ENCODE measurements at places on chromosomes 7 and 10.

DNA sequence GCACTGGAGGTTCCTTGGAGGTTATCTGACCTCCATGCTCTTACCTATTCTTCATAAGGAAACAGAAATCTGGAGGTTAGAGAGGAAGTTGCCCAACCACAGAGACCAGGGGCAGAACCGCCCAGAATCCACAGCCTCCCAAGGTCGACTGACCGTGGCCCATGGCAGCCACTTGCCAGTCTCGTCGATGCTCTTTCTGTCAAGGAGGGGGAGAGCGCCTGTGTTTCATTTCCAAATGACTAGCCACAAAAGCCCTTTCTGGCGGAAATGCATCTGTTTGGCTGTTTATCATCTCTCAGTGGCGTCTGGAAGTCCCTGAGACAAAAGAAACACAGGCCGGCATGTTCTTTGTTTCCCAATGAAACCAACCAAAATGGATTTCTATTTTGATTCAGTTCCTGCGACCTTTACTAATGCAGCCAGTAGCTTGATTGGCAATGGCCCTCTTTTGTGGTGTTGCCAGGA, 2.9 kb downstream of the RAMP3 start:
- no peak for DNase-seq

GRCh38 chr10:3896161-3896560, 111.2 kb upstream of the KLF6 start:
- DNase-seq, result no peak

DNA sequence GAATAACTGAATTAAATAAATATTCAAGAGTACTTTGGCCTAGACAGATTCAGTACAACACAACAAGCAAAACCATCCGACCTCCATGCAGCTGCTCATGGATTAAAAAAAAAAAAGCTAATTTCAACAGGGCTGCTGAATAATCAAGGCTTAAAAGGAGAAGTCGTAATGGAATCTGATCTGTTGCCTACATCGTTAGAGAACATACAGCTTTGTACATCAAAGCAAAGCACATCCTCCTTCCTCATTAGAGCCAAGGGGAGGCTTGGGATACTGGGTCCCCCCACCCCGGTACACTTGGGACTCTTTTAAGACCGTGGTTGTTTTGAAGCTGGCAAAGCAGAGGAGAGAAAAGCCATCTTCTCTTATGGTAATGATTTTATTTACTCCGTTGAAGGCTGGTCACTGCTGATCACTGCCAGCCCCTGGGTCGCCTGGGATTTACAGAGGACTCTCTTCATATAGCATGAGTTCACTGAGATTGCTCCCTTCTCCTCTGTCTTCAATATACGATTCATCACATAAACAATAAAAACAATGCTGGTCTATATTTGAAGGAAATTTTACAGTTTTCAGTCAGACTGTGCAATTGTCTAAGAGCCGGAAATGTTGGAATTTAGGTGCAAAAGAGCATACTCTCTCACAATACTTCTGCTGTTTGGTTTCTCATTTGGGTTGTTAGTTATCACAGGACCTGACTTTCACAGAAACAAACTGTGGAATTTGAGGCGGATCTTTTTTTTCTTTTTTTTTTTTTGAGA, 148.8 kb downstream of the FAM107B start:
- no peak for DNase-seq

DNA sequence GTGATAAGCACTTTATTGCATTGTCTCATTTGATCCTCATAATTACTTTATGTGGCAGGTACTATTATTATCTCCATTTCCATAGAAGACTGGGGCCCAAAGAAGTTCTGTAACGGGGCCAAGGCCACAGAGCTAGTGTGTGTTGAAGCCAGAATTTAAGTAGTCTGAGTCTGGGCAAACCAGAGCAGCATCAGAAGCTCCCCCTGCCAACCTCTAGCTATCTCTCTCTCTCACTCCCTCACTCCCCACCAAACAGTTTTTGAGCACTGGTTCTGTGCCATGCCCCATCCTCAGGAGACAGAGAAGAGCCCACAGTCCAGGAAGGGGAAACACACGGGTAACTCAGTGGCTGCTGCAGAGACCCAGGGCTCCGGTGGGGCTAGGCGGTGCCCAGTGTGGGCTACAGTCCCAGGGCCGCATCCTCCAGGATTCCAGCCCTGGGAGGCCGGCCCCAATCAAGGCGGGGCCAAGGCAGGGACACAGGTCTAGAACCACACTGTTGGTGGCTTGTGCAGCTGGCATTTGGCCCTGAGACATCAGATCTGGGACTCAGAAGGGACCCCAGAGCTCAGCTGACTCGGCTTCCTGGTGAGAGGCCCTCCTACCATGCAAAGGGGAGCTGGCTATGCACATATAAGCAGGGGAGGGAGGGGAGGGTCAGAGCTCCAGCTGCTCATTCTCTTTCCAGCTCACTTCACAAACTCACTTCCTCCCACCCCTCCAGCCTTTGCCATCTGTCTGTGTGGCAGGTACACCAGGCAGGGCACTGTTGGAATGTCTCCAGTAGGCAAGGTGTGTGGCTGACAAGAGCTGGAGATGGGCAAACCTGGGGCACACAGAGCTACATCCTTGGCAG, 34.4 kb downstream of the COL13A1 start:
- DNase-seq, result no peak

GRCh38 chr7:47332681-47333553, 249.0 kb downstream of the TNS3 start:
- no peak for DNase-seq

- no peak for DNase-seq
Observed at GRCh38 chr7:95669513-95669912, 73.2 kb upstream of the PDK4 start.

DNA sequence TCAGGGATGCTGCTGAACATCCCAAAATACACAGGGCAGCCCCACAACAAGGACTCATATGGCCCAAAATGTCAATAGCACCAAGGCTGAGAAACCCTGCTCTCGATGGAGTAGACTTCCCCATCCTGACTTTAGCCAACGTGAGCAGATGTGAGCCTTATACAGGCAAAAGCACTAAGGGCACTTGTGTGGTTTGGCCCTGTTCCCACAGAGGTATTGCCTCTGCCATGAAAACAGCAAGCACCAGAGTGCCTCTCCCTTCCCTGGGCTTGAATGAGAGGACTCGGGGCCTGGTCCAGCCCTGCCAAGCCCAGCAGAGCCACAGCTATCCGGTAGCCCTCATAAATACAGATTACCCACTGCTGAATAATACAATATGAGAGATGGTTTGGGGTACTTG, 47.5 kb downstream of the ACSM6 start:
- no peak for DNase-seq

DNA sequence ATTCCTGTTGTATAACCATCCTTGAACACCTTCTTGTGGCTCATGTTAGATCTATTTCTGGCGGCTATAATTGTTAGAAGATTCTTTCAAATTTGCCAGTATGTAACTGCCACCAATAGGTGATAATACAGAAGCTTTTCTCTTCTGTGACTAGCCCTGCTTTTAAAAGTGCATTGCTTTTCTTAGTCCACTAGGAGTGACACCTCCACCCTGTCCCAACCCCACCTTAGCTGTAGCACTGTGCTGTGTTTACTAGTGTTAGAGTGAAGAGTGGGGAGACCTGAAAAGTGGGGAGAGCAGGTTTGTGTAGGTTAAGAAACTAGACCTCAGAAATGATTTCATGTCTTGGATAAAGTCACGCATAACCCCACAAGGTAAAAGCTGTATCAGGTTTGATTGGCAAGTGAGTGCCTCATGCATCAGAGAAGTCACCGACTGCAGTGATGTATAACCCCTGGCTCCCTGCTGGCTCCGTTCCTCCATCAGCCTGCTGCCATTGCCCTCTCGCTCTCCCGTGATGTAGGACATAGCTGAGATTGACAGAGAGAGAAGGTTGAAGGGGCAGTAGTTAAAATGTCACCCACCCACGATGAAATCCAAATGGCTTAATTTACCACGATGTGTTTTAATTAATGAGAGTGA, 12.5 kb downstream of the NPVF start:
- no peak for DNase-seq

DNA sequence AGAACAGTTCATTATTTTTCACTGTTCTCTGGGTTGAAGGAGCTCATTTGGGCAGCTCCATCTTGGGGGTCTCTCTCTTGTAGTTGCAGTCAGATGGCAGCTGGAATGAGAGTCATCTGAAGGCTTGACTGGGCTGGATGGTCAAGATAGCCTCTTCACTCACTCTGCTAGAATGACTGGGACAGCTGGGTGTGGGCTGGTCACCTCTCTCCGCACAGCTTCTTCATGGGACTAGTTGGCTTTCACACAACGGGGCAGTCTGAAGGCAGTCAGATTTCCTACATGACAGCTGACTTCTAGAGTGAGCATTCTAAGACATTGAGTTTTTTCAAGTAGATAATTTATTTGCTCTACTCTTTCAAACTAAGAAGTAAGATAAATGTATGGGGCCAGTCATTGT, 13.1 kb downstream of the PLEKHA1 start:
- DNase-seq, result no peak

DNA sequence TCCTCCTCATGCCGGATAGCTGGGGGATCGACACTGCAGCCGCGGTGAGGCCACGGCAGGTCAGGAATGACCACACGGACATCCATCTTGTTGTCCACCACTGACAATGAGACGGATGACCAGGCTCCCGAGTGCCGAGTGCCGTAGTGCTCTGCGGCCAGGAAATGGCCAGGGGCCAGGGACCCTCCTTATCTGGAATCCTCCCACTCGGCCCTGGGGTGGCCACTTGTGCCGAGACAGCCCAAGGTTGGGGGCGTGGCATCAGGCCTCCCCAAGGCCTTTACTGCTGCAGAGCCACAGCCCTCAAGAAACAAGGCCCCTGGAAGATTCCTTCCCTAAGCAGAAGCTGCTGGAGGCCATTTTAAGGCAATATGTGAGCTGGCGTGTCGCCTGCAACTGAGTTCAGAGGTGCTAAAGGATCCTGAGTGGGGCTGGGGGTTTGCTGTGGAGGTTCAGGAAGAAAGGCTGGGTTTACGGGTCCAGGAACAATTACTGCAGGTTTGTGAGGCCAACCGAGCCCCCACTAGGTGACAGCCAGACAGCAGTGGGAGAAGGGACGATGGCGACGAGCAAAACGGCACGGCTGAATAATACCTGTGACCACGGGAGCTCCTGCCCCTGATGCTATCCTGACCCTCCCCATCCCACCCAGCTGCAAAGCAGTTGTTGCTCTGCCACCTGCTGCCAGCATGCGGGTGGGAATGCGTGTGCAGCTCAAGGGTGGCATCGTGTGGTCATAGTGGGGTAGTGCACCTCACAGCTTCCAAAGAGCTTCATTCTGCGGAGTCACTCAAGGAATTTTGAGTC, 31.6 kb upstream of the LEP start:
- DNase-seq, result peak; percentile 81

- no peak for DNase-seq
Observed at GRCh38 chr10:71397296-71398212, 834 bp downstream of the CDH23 start.

GRCh38 chr10:2202401-2202800, 465.1 kb upstream of the ADARB2 start:
- DNase-seq, result no peak

DNA sequence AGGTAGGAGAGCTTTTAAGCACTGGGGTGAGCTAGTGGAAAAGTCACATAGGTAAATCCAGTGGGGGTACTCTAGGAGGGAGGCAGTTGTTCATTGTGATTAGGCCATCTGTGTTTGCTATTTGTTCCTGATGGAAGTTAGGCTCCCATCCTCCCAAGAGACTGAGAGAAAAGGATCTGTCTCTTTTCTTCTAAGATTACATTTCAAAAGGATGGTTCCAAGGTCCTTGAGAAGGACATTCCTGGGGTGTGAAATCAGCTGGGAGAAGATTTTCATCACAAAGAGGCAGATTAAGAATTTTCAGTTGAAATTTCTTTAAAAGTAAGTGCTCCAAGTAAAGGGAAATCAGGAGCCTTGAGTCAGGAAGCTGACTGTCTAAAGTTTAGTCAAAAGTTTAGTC, 210.8 kb upstream of the CSTF2T start:
- DNase-seq, result no peak

GRCh38 chr10:14552015-14552414, 221.3 kb upstream of the FRMD4A start:
- DNase-seq, result no peak

DNA sequence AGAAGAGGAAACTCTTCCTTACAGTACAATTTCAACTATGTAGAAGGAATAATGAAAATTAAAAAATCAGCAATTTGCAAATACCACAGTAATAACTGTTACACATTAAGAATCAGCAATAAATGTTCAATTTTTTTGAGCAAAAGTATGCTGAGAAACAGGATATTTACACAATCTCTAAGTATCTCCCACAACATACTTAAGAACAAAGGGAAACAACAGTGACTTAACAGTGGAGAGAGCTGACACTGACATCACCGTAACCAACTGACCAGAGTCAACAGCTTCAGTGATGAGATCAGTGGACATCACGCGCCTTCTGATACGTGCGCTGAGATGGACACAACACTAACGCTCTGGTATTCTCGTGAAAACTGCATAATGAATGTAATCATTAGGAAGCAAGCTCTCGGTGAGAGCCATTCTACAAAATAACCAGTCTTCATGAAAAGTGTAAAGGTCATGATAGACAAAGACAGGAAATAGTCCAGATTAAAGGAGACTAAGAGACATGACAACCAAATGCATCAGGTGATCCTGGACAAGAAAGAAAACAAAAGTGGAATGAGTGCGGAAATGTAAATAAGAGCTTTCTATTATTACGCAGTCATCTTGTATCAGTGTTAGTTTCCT, 82.6 kb downstream of the PIP4K2A start:
- DNase-seq, result no peak

GRCh38 chr10:125165584-125166573, 5.5 kb upstream of the CTBP2 start:
- DNase-seq, result no peak

- DNase-seq, result peak; percentile 94
Observed at GRCh38 chr7:5423976-5424748, 528 bp upstream of the TNRC18 start.

- DNase-seq, result no peak
Observed at GRCh38 chr10:28489206-28489605, 43.7 kb upstream of the WAC start.

DNA sequence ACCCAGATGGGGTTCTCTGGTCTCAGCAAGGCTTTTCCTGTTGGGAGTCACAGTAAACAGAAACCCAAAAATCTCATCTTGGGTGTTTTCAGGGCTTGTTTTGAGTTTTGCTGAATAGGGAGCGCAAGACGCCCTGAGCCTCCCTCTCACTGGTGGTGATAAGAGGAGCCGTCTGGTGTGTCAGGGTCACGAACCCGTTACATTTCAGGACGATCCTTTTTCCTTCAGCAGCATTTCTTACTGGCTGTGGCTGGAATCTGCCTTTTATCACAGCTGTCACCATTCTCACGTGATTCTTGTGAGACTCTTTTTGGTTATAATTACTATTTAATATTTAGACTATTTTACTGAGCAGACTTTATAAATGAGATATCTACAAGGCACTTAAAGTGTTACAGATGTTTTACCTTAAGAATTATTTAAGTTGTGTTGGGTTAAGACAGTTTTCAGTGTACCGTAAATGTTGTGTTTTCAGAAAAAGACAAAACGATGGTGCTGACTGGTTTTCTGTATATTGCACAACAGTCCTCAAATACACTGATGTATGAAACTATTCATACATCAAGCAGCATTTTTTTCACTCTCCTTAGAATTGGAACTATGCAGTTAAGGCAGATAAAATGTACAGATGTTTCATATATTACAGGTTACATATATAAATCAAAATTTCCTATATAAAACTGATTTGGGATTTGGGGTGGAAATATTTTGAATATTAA, 2.2 kb upstream of the GET4 start:
- no peak for DNase-seq

- DNase-seq, result no peak
Observed at GRCh38 chr10:35592441-35592840, 12.7 kb upstream of the GJD4 start.

Measured in NCI-H2227 treated with DMSO at 0.1 percent for 48 hours (cell line).